ENCODE measurements at places on chromosomes 7 and 10. TPM values are rescaled to one million over a fixed set of nuclear protein-coding genes. Genes with fewer than 3 reads are reported as not detected.

The HKDC1 gene
- 5.9 TPM for total RNA-seq

The EN2 gene
- total RNA-seq, result not detected

The OR13A1 gene
- total RNA-seq, result not detected

The NDUFA5 gene
- 61.4 TPM for total RNA-seq

- DNase-seq, result no peak
Observed at GRCh38 chr10:119339109-119339508, 131.7 kb downstream of the GRK5 start.

DNA sequence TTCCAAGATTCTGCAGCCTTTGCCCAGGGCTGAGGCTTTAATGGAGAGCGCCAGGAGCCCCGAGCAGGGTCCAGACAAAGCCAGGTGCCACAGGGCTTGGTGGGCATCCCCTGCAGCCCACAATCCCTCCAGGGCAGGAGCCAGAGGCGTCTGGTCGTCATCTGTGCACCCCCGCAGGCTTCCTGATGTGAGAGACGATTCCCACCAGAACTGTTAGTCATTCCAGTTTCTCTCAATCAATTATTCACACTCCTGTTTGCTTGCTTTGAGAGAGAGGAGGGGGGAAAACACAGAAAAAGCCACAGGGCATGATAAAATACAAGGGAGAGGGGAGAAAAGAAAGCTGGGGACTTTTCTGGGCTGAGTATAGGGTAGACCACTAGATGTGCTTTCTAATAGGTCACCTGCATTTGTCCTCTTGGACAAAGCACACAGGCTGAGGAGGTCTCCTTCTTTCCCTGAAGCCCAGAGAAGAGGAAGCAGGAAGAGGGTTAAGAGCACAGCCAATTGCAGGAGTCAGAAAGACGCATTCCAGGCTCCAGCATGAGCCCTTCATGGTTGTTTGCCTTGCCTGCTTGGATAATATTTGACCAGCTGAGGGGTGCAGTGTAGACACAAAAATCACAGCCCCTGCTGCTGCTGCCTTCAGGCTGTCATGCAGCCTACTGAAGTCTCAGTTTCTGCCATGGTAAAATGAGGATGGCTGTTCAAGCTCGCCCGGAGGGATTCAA lies 194.4 kb downstream of the PLXNA4 start:
- DNase-seq, result no peak

DNA sequence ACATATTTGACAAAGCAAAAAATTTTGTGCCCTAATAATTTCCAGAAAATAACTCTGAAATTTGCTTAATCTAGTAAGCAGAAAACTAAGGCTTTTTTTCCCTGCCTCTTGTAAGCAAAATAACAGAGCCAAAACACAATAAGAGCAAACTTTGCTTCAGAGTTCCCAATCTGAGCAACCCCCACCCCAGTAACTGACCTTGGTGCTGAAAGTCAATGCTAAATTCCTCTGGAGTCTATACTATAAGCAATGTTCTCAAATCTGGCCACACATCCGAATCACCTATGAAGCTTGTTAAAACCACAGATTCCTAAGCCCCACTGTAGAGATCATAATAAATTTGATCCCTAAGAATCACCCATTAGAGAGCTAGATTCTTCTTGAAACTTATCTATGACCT lies 150.5 kb downstream of the ELAPOR2 start:
- DNase-seq, result no peak

GRCh38 chr7:24059775-24060174 lies 224.2 kb upstream of the NPY start:
- DNase-seq, result no peak

DNA sequence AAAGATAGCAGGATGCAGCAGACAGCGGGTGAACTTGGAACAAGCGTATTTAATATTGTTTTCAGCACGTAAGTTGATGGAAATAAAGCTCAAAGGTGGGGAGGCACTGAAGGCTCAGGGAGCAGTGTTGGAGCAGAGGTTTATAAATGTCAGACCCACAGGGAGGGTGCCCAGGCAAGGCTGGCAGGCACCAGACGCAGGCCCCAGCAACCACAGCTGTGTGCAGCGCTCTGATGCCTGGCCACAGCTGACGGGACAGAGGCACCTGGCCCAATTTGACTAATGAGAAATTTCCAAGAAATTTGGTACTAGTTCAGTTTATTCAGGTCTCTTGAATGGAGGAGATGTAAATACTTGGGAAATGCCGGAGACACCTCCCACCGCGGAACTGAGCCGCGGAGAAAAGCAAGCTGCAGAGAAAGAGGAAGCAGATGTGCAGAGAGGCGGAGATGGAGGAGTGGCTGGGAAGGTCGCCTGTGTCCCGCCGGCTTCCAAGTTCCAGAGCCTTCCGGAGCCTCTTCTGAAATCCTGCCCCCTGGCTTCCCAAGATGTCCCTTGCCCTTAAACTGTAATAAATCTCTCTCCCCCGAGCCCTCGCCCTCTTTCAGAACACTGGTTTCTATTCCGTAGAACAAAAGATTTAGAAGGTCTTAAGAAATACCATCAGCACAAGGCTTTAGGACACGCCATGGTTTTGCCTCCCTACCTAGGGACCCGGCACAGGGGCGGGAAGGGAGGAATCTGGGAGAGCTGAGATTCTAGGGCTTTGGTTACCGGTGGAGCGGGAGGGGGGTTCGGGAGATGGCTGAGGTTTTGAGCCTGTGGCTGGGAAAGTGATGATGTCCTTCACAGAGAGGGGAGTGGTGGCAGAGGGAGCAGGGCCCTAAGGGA lies 38.4 kb upstream of the PLXNA4 start:
- peak; percentile 49 for DNase-seq

DNA sequence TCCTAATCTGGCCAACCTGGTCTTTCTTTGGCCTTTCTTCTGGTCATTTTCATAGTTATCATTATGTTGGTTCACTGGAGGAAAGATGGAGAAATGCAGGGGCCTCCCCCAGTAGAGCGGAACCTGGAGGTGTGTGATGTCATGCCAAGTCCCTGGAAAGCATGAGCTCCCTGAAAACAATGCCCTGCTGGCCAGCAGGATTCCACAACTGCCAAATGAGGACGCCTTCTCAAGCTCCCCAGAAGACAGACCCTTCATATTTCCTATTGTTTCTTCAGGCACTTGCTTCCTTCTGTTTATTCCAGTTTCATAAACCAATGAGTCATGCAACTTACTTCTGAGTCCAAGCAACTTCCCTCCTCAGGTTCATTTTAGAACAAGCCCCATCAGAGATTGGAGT lies 339.0 kb downstream of the GATA3 start:
- no peak for DNase-seq

DNA sequence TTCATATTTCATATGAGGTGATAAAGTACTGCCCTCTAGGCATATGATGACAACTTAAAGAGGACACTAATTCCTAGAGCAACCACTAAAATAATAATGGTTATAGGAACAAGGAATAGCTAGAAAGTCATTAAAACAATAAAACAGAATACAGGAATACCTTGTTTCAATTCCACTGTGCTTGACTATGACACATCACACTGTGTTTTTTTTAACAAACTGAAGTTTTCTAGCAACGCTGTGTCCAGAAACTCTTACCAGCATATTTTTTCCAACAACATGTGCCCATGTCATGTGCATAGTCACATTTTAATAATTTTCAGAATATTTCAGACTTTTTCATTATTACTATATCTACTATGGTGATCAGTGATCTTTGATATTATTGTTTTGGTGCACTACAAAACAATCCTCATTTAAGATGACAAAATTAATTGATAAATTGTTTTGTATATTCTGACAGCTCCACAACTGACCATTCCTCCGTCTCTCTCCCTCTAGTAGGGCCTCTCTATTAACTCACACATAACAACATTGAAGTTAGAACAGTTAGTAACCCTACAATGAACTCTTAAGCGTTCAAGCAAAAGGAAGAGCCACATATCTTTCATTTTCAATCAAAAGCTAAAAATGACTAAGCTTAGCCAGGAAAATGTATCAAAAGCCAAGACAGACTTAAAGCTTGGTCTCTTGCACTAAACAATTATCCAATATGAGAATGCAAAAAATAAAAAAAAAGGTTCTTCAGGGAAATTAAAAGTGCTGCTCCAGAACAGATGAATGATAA lies 85.8 kb downstream of the SNX13 start:
- no peak for DNase-seq

- DNase-seq, result no peak
Observed at GRCh38 chr10:88565072-88565471, 18.0 kb downstream of the RNLS start.

- no peak for DNase-seq
Observed at GRCh38 chr7:94043299-94043698, 39.1 kb upstream of the BET1 start.

DNA sequence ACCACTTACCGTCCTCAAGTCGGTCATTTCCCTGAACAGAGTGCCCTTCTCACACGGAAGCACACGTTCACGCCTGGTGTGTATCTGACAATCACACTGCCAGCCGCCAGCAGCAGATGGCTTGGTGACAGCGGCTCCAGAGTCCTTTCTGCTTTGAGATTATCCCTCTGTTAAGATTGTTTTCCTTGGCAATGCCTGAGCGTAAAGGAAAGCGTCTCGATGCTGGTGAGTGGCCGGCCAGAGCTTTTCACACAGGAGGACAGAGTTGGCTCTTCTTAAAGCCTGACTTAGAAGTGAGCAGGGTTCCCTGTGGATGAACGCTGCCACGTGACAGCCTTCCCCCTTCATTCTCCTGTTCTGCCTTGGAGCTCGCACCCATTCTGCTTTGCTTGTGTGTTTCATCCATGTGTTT lies 22.1 kb upstream of the PRKAR1B start:
- DNase-seq, result peak; percentile 31

DNA sequence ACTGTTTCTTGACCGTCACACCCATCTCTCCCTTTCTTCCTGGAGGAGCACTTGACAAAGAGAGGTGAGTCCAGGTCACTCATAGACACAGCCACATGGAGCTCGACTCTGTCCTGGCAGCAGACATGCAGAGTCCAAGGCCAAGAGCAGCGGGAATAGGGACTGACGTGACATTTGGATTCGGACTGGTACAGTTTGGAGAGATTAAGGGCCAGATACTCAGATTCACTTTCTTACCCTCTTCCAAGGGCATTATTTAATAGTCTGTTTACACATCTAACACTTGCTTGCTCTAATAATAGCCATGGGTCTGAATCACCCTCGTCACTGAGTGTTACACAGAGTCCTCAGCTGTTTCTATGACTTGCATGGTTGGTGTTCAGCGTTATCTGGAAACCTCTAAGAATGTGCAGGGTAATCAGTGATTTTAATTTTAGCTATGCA lies 39.2 kb upstream of the OTUD1 start:
- no peak for DNase-seq

- no peak for DNase-seq
Observed at GRCh38 chr10:100570506-100570905, 34.8 kb downstream of the HIF1AN start.

- peak; percentile 30 for DNase-seq
Observed at GRCh38 chr10:69043931-69044531, 43.9 kb upstream of the SRGN start.
